Activated CD8-positive, alpha-beta T cell treated with anti-CD3 and anti-CD28 coated beads for 36 hours (primary cell): ENCODE measurements at places on chromosomes 4 and X. TPM values are rescaled to one million over a fixed set of nuclear protein-coding genes. Genes with fewer than 3 reads are reported as not detected.
A peak's percentile ranks its signal among the peaks of the same experiment; 100 is the strongest.

S100G gene
- total RNA-seq = not detected

BDH2 gene
- total RNA-seq = 17.0 TPM

KIAA1210 gene
- total RNA-seq = not detected

RRH gene
- not detected for total RNA-seq

JCHAIN gene
- not detected for total RNA-seq

CMC4 gene
- total RNA-seq = 5.1 TPM

F8A3 gene
- total RNA-seq = 12.8 TPM

PHOX2B gene
- total RNA-seq = not detected

CTAG2 gene
- total RNA-seq = not detected

RTL9 gene
- not detected for total RNA-seq

DNA sequence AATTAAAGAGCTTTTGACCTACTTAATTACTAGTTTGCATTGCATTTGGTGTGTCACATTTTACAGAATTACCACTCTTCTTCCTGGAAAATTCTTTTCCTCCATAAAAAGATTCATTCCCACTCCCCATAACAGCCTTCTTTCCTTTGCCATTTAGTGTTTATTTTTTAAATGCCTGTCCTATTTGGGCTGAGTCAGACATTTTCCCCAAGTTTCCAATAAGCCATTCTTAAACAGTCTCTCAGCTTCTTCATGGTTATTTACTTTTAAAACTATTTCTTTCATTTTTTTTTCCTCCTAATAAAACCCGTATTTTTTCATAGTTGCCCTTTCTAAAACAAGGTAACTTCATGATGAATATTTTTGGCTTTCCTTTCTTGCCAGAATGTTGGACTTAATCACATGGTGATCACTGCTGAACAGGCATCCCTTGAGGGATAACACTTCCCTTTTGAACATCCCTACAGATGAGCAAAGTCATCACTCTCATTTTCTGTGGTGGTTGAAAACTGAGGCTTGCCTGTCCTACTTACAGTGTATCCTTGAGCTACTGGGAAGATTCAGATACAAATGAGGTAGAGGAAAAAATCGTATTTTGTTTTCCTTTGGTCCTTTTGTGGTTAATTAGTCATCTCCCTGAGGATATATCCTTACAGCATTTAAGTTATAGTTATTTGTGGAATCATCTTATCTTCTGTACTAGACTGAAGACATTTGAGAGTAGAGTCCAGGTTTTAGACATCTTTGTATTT lies 520.5 kb upstream of the NR3C2 start:
- no peaks in the 10 kb centered on the region for H3K36me3 ChIP-seq
- no peak overlapping the region for H3K27ac ChIP-seq
- no peaks in the 10 kb centered on the region for H3K4me1 ChIP-seq
- no peak overlapping the region for H3K4me3 ChIP-seq
- no peak for DNase-seq

DNA sequence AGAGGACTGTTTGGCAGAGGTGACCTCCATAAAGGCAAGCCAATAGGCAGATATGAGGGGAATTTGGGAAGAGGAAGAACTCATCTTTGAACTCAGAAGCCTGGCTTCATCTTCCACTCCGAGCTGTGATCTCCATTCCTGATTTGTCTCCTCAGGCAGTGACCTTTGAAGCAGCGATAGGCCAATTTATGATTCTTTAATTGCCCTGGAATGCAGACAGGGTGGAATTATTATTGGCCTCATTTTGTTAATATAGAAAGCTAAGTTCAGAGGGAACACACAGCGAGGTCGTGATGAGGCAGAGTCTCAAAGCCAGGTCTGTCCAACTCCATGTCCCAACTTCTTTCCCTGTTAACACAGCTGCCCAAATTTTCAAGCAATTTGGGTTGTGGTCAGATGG lies 16.9 kb downstream of the RTL5 start:
- no peak for DNase-seq
- no peaks in the 10 kb centered on the region for H3K36me3 ChIP-seq
- H3K4me1 ChIP-seq = no peaks in the 10 kb centered on the region
- no peaks in the 10 kb centered on the region for H3K27me3 ChIP-seq
- H3K4me3 ChIP-seq = no peak overlapping the region

DNA sequence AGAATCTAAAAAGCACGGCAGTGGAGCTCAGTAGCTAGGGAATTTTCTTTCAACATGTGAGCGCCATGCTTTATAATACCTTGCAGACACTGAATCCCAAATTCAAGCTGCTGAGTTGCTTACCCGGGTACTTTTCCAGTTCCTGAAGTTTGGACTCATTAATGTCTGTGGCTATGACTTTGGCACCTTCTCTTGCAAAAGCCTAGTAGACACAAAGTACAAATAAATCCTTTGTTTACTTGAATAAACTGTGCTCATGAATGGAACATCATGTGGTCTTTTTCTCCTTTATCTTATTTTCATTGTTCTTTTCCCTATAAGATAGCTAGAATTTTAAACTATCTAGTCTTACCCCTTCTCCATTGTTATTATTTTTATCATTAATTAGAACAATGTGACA lies 4.6 kb downstream of the BDH2 start:
- H3K36me3 ChIP-seq = no peaks in the 10 kb centered on the region
- no peak overlapping the region for H3K27ac ChIP-seq
- no peaks in the 10 kb centered on the region for H3K27me3 ChIP-seq

- H3K4me1 ChIP-seq = peaks cover 46% of the 10 kb centered on the region
- peak overlapping the region; percentile 99 for H3K27ac ChIP-seq
- peak overlapping the region; percentile 90 for H3K4me3 ChIP-seq
These were observed 19.1 kb upstream of the S100P start for GRCh38 chr4:6674500-6675149.

GRCh38 chr4:186570193-186570996 lies 15.0 kb upstream of the MTNR1A start:
- no peak overlapping the region for H3K4me3 ChIP-seq
- H3K27ac ChIP-seq = no peak overlapping the region
- H3K36me3 ChIP-seq = no peaks in the 10 kb centered on the region
- no peaks in the 10 kb centered on the region for H3K4me1 ChIP-seq

DNA sequence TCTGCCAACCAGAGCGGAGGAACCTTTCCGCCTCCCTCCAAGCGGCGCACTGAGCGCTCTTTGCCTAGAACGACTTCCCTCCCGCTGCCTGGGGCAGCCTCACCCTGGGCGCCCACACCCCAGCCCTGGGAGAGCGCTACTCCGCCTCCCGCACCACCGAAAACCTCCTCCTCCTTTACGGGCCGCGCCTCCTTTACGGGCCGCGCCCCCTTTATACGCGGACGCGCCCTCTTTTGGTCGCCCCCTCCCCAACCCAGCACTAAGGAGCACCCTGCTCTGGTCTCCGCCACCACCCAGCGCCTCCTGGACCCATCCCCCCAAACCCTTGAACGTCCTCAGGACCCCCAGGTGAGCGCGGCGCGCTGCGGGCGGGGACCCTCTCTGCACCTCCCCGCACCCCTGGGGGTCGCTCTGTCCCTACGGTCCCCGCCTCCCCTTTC lies 586 bp upstream of the NSG1 start:
- peak; percentile 53 for DNase-seq
- no peak overlapping the region for H3K27ac ChIP-seq
- no peaks in the 10 kb centered on the region for H3K36me3 ChIP-seq
- H3K4me1 ChIP-seq = peaks cover 12% of the 10 kb centered on the region
- H3K4me3 ChIP-seq = peak overlapping the region; percentile 76

DNA sequence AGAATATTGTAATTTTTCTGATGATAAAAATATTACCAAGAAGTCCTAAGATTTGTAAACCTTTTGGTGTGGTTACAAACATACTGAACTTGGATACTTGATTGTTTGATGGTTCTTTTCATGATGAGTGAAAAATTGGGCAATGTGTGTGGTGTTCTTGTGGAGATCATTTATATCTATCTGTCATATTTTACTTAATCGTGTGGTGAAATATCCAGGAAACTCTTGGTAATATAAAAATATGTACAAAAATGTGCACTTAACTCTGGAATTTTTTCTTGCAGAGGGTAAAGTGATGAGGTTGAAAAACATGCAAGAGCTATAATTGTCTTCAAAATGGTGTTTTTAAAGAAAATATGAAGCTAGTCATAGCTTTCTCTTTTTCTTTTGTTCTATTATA lies 2.8 kb downstream of the DCUN1D4 start:
- no peak overlapping the region for H3K4me3 ChIP-seq
- no peak for DNase-seq
- H3K4me1 ChIP-seq = peaks cover 32% of the 10 kb centered on the region
- H3K36me3 ChIP-seq = peaks cover 10% of the 10 kb centered on the region

- no peak overlapping the region for H3K27ac ChIP-seq
- H3K27me3 ChIP-seq = no peaks in the 10 kb centered on the region
- peaks cover 7% of the 10 kb centered on the region for H3K36me3 ChIP-seq
- peaks cover 61% of the 10 kb centered on the region for H3K4me1 ChIP-seq
- no peak for DNase-seq
These were observed 3.0 kb downstream of the FBXL5 start for GRCh38 chr4:15652191-15652590.

DNA sequence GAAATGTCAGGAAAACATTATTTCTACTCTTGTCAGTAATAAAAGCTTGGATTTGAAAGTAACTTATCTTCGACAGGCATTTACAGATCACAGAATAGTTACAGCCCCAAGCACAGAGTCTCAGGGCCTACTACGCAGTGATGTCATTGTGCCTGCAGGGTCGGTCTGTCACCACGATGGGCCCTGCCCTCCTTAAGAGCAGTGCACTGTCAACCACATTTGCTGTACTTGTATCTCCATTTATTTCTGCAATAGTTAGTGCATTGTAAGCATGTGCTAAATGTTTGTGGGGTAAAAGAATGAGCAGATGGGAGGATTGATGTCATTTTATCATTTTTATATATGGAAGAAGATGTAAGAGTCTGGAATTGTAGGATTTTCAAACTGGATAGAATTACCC lies 13.6 kb upstream of the CCKAR start:
- H3K4me1 ChIP-seq = no peaks in the 10 kb centered on the region
- H3K27ac ChIP-seq = no peak overlapping the region
- no peaks in the 10 kb centered on the region for H3K36me3 ChIP-seq
- DNase-seq = no peak

DNA sequence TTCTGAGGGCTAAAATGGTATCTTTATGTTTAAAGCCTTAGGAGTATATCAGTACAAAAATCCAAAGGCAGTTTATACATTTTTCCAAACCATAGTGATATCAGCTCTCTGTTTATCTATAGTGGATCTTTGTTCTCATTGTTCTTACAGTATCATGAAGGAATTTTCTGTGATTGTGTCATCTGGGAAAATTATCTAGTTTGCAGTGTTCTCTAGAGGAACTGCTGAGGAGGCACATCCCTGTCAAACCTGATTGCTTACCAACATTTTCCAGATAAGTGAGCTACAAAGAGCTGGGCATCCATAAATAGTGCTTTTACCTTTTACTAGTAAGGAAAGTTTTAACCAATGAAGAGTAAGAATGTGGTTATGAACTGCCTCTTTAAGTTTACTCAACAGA lies 44.9 kb upstream of the SLC25A31 start:
- no peak overlapping the region for H3K4me3 ChIP-seq
- H3K27ac ChIP-seq = no peak overlapping the region
- H3K36me3 ChIP-seq = no peaks in the 10 kb centered on the region
- H3K27me3 ChIP-seq = no peaks in the 10 kb centered on the region
- no peak for DNase-seq

GRCh38 chr4:81870275-81870674 lies 398.6 kb upstream of the RASGEF1B start:
- no peaks in the 10 kb centered on the region for H3K36me3 ChIP-seq
- no peak overlapping the region for H3K4me3 ChIP-seq
- DNase-seq = no peak
- H3K27me3 ChIP-seq = peaks cover 1% of the 10 kb centered on the region

GRCh38 chrX:79161655-79162054 lies 17.2 kb downstream of the GPR174 start:
- H3K27me3 ChIP-seq = no peaks in the 10 kb centered on the region
- peak; percentile 61 for DNase-seq
- H3K36me3 ChIP-seq = peaks cover 46% of the 10 kb centered on the region
- peak overlapping the region; percentile 99 for H3K27ac ChIP-seq

DNA sequence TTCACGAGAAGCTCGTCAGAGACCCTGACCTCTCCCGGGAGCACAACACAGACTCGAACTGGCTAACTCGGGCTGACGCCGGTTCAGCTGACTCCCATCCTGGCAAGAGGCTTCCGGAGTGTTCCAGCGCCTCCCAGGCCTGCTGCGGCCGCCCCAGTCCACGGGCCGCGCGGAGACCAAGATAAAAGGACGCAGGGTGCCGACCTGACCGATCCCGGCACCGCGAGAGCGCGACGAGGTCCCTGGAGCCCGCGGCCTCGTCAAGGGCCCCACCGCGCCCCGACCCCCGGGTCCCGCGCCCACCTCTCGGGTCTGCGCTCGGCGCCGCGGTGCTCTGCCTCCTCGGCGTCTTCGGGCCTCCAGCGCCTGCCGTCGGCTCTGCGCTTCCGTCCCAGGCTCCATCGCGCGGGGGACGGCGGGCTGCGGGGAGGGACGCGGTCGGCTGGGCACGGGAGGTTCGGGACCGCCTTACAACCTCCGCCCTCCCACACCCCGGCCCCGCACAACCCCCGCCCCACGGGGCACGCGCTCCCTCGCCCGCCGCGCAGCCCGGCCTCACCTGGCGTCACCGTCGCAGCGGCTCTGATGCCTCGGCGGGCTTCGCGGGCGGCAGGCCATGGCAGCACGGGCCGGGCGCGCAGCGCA lies 426 bp downstream of the SLBP start:
- peak overlapping the region; percentile 85 for H3K4me3 ChIP-seq
- peak overlapping the region; percentile 91 for H3K27ac ChIP-seq
- peaks cover 66% of the 10 kb centered on the region for H3K36me3 ChIP-seq
- peak; percentile 44 for DNase-seq
- H3K4me1 ChIP-seq = peaks cover 55% of the 10 kb centered on the region

- peaks cover 15% of the 10 kb centered on the region for H3K27me3 ChIP-seq
- no peaks in the 10 kb centered on the region for H3K4me1 ChIP-seq
- DNase-seq = no peak
- H3K36me3 ChIP-seq = no peaks in the 10 kb centered on the region
- no peak overlapping the region for H3K27ac ChIP-seq
These were observed 2.5 kb upstream of the GABRE start for GRCh38 chrX:151977009-151977408.
